Vagina (tissue), 2 donors: ENCODE measurements at places on chromosomes 12 and 14.

DNA sequence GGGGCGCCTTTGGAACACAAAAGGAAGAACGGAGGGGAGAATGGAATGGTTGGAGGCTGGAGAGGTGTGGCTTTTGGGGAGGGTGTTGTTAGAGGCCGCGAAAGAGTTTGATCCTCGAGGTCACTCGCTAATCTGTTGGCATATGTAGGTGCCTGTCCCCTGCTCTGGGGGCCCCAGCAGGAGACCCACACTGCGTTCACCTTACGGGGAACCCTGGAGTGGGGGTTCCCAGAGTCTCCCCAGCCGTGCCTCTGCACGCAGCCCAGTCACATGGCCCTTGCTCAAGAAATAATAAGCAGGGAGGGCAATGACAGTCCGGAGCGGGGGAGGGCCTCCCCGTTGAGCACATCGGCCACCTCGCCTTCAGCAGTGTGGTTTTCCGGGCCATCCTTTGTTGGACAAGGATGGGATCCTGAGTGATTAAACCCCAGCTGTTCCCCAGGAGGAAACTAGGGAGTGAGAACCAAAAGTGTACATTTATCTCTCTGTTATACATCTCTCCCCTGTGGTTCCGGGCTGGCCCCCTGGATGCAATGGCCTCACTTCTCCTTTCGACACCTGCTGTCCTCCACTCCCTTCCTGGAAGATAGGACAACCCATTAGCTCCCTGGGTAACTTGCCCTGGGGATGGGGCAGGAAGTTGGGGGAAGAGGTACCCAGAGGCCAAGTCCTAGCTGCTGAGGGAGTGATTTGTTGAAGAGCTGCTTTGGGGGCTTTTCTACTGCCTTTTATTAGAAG lies 1.3 kb downstream of the PLEKHG3 start:
- peaks cover 65% of the 10 kb centered on the region for H3K4me1 ChIP-seq
- no peaks in the 10 kb centered on the region for H3K27me3 ChIP-seq
- peak overlapping the region; percentile 92 for H3K27ac ChIP-seq
- DNase-seq, result no peak
- H3K36me3 ChIP-seq, result no peaks in the 10 kb centered on the region

DNA sequence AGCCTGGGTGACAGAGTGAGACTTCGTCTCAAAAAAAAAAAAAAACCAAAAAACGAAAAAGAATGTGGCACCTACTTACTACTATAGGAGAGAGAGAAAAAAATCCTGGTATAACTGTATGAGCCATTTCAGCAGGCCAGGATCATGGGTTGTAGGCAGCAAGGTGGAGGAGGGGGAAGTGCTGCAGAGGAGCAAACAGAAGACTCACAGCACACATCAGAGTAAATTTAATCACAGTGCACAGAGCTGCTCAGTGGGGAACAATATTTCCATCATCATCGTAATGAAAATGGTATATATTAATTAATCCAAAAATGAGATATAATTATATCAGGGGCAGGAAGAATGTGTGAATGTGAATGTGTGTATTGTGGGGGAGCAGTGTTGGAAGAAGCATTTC lies 175.8 kb downstream of the SLC2A13 start:
- H3K27me3 ChIP-seq, result no peaks in the 10 kb centered on the region
- H3K27ac ChIP-seq, result no peak overlapping the region
- no peak for DNase-seq
- H3K4me1 ChIP-seq, result no peaks in the 10 kb centered on the region
- no peaks in the 10 kb centered on the region for H3K36me3 ChIP-seq

- no peak overlapping the region for H3K27ac ChIP-seq
- no peak overlapping the region for H3K4me3 ChIP-seq
- no peaks in the 10 kb centered on the region for H3K36me3 ChIP-seq
- no peaks in the 10 kb centered on the region for H3K27me3 ChIP-seq
- no peak for DNase-seq
Measured at GRCh38 chr12:1928439-1929121, 10.1 kb upstream of the CACNA2D4 start.

DNA sequence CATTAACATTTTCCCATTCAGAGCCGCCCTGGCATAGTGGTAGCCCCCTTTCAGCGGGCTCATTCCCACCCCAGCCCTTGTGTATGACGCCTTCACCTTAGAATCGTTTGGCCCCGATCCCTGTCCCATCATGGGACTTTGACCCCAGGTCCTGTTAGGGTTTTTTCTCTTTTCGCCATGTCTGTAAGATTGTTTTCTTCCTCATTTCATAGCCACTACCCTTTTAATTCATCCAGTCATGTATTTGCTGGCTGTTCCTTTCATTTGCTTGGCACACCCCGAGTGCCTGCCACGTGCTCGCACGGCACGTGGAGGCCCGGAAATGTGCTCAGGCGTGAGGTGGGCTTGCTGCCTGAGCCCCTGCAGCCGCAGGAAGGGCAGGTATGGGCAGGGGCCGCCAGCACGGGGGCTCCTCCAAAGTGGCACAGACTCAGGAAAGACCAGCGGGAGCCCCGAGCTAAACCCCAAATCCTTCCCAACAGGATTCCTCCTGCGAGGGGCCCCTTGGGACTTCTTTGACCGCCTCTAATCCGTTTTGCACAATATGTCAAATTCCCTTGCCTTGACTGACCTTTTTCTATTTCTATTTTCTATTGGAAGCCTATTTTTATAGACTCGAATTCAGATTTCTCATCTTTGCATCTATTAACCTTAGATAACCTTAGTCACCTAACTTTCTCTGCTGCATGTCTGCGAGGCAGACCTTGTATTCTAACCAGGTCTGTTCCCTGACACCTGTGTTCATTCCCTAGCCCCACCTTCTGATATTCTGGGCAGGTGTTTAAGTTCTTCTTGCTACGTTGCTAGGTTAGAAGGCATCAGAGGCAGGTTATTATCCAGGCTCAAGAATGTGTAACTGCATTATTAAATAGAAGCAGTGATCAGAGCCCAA lies 114.8 kb downstream of the EML1 start:
- no peak overlapping the region for H3K27ac ChIP-seq
- no peaks in the 10 kb centered on the region for H3K27me3 ChIP-seq
- H3K4me3 ChIP-seq, result no peak overlapping the region
- no peaks in the 10 kb centered on the region for H3K4me1 ChIP-seq
- no peak for DNase-seq
- no peaks in the 10 kb centered on the region for H3K36me3 ChIP-seq

- no peaks in the 10 kb centered on the region for H3K4me1 ChIP-seq
- H3K27ac ChIP-seq, result no peak overlapping the region
- DNase-seq, result no peak
- H3K27me3 ChIP-seq, result no peaks in the 10 kb centered on the region
Measured at GRCh38 chr14:98512501-98513251, 759.3 kb downstream of the BCL11B start.

- no peaks in the 10 kb centered on the region for H3K27me3 ChIP-seq
- DNase-seq, result no peak
- no peak overlapping the region for H3K27ac ChIP-seq
- no peak overlapping the region for H3K4me3 ChIP-seq
- no peaks in the 10 kb centered on the region for H3K36me3 ChIP-seq
- H3K4me1 ChIP-seq, result no peaks in the 10 kb centered on the region
Measured at GRCh38 chr12:64109706-64110105, 112.4 kb downstream of the KICS2 start.

- no peaks in the 10 kb centered on the region for H3K36me3 ChIP-seq
- H3K27ac ChIP-seq, result peak overlapping the region; percentile 2
- DNase-seq, result no peak
- H3K4me3 ChIP-seq, result no peak overlapping the region
Measured at GRCh38 chr14:61264010-61264571, 17.0 kb downstream of the TMEM30B start.

- H3K4me3 ChIP-seq, result no peak overlapping the region
- no peak for DNase-seq
- H3K27ac ChIP-seq, result no peak overlapping the region
- H3K36me3 ChIP-seq, result no peaks in the 10 kb centered on the region
- H3K27me3 ChIP-seq, result no peaks in the 10 kb centered on the region
Measured at GRCh38 chr14:32572867-32573150, 243.7 kb downstream of the AKAP6 start.

- no peaks in the 10 kb centered on the region for H3K36me3 ChIP-seq
- DNase-seq, result no peak
- no peak overlapping the region for H3K27ac ChIP-seq
- no peaks in the 10 kb centered on the region for H3K27me3 ChIP-seq
- H3K4me3 ChIP-seq, result no peak overlapping the region
Measured at GRCh38 chr12:68069275-68069674, 80.0 kb downstream of the IFNG-AS1 start.

DNA sequence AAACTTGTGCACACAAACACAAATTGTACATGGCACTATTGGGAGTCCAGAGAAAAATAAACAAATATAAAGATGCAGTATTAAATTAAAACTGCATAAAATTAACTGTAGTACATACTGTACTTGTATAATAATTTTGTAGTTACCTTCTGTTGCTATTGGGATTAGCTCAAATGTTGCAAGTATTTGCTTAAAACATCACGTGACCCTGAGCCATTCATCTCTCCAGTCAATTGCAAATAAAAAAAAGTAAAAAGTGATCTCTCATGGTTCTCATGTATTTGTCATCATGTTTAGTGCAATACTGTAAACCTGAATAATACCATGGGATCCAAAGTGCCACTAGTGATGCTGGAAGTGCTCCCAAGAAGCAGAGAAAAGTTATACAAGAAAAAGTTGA lies 88.1 kb upstream of the NAV3 start:
- H3K4me3 ChIP-seq, result no peak overlapping the region
- H3K4me1 ChIP-seq, result no peaks in the 10 kb centered on the region
- DNase-seq, result no peak

- peaks cover 14% of the 10 kb centered on the region for H3K4me1 ChIP-seq
- no peaks in the 10 kb centered on the region for H3K27me3 ChIP-seq
- no peak for DNase-seq
- H3K4me3 ChIP-seq, result no peak overlapping the region
- H3K36me3 ChIP-seq, result peaks cover 39% of the 10 kb centered on the region
- H3K27ac ChIP-seq, result no peak overlapping the region
Measured at GRCh38 chr12:123516216-123516780, 17.2 kb downstream of the RILPL1 start.

GRCh38 chr12:5232291-5232690 lies 188.6 kb downstream of the KCNA5 start:
- no peaks in the 10 kb centered on the region for H3K27me3 ChIP-seq
- DNase-seq, result no peak
- no peak overlapping the region for H3K4me3 ChIP-seq
- H3K27ac ChIP-seq, result no peak overlapping the region
- H3K36me3 ChIP-seq, result no peaks in the 10 kb centered on the region
- H3K4me1 ChIP-seq, result no peaks in the 10 kb centered on the region

DNA sequence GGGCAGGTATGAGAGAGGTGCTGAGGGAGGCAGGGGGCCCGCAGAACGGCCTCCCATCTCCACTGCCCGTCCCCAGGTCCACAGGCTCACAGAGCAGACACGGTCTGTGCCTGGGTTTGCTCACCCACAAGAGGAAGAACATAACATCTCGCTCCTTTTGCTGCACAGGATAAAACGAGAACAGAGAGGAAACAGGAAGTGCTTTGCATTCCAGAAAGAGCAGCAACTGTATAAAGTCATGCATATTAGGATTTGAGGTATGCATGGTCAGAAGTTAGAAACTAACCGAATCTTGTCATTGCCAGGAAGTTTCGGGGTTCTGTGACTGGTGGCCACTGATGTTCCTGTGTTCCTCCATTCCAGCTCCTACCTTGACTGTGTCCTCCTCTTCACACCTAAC lies 25.0 kb downstream of the NTF3 start:
- H3K4me1 ChIP-seq, result peaks cover 59% of the 10 kb centered on the region
- H3K27ac ChIP-seq, result no peak overlapping the region
- no peaks in the 10 kb centered on the region for H3K27me3 ChIP-seq
- no peak overlapping the region for H3K4me3 ChIP-seq

GRCh38 chr12:50924131-50924438 lies 28.3 kb upstream of the HIGD1C start:
- H3K27me3 ChIP-seq, result no peaks in the 10 kb centered on the region
- no peaks in the 10 kb centered on the region for H3K36me3 ChIP-seq
- peaks cover 33% of the 10 kb centered on the region for H3K4me1 ChIP-seq
- DNase-seq, result no peak
- H3K27ac ChIP-seq, result peak overlapping the region; percentile 91
- H3K4me3 ChIP-seq, result peak overlapping the region; percentile 68

- H3K36me3 ChIP-seq, result no peaks in the 10 kb centered on the region
- no peak overlapping the region for H3K27ac ChIP-seq
- no peaks in the 10 kb centered on the region for H3K4me1 ChIP-seq
- H3K4me3 ChIP-seq, result no peak overlapping the region
- H3K27me3 ChIP-seq, result no peaks in the 10 kb centered on the region
Measured at GRCh38 chr14:86897704-86898513, 1095.1 kb downstream of the GALC start.

DNA sequence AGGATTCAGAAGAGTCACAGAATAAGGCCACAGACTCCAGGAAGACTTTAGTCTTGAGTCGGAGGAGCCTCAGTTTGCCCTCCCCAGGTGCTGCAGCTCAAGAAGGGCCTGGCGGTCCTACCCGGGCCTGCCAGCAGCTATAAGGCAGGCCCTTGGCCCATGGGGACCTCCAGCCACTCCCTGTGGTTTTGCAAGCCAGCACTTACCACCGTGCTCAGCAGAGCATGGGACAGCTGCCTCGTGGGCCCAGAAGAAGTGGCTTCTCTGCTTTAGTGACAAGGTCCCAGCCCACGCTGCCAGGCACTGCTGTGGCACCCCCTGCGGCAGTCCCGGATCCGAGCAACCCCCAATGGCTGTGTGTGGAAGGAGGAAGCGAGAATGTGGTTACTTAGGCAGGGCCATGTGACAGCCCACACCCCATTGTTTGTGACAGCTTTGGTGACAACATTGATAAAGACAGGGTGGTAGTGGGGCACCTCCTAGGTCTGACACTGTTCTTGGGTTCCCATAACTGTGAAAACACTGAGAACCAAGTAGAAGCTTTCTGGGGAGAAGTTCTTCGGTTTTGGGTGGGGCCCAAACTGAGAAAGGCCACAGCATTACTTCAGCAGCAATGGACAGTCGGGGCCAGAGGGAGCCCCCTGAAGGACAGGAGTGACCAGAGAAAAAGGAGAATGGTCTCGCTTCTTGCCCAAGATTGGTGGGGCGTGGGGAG lies at the start of gene SELPLG:
TSS of gene SELPLG (minus strand) at position 361 of the 715 bp plus-strand sequence. CDS start 9,587 bp downstream, outside the sequence.
- no peaks in the 10 kb centered on the region for H3K36me3 ChIP-seq
- peak within 1 kb of the TSS; percentile 40 for H3K27ac ChIP-seq
- H3K4me1 ChIP-seq, result peaks cover 40% of the 10 kb centered on the region

GRCh38 chr12:69648476-69648875 lies 37.8 kb upstream of the LRRC10 start:
- no peak overlapping the region for H3K27ac ChIP-seq
- no peaks in the 10 kb centered on the region for H3K36me3 ChIP-seq
- no peak for DNase-seq
- no peaks in the 10 kb centered on the region for H3K4me1 ChIP-seq

DNA sequence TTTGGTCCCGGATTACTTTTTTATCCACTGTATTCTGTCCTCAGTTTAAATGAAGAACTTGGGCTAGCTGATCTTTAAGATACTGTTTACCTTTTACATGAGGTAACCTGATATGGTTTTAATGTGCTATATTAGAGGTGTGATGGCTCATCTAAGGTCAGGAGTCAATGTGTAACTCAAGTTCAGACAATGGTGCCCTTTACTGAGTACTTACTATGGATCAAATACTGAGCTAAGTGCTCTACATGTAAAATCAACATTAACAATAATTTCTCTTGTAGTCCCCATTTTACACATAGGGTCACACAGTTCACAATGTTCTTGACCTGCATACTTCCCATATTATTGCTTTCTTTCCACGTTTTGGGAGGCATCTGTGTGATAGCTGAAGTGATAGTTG lies 79.2 kb downstream of the CEP83 start:
- no peak overlapping the region for H3K27ac ChIP-seq
- no peaks in the 10 kb centered on the region for H3K36me3 ChIP-seq
- no peaks in the 10 kb centered on the region for H3K4me1 ChIP-seq
- no peaks in the 10 kb centered on the region for H3K27me3 ChIP-seq
- no peak overlapping the region for H3K4me3 ChIP-seq
